Amygdala (tissue), 56 donors: ENCODE measurements at places on chromosomes 1 and 21.

DNA sequence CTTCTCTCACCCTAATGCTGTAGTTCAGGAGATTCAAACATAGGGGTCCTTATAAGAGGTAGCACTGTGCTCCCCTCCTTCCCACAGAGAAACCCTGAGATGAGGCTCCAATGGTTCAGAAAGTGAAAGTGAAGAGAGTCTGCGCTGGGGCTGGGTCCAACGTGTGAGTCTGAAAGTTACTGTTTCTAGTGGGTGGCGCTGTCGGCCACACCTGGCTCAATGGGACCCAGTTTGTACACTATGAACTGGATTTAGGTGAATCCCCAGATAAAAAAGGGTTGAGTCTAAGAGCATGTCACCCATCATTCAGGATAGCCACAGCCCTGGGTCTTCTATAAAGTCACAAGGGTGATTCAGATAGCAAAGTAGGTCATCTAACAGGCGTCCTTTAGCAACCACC is 2.8 kb downstream of the SMCP start:
- no peak for DNase-seq

DNA sequence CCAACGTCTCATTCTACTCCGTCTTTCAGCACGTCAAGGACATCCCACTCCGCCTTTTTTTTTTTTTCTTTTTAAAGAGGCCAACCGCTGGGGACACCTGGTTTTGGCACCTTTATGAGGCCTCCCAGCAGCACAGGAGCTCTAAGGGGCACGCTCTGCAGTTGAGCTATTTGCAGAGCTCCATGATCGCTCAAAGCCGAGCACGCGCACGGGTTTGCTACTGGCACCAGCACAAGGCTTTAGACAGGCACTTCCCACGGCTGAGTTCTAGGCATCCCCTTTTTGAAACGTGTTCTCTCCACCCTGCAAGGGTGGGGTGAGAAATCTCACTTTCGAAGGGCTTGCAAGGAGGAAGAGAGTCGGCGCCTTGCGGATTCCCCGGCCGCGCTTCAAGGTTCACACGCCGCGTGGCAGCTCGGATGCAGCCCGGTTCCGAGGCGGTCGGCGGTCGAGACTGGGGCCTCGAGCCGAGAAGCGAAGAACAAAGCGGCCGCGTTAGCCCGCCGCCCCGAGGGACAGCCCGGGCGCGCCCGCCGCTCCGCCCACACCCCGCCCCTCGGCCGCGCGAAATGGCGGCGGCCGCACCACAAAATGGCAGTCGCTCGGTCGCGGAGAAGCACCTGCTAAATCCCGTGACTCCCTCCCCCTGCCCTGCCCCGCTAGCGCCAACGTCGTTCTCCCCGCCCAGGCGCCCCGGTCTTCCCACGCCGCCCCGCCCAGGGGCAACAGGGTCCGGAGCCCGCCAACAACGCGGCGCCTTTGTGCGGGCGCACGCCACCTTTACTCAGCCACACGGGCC is 12.9 kb upstream of the SPEN start:
- peak; percentile 64 for DNase-seq

GRCh38 chr1:222224636-222225315 is 323.1 kb downstream of the HHIPL2 start:
- no peak for DNase-seq

- DNase-seq: no peak
Observed at GRCh38 chr1:15704526-15705183, 20.5 kb downstream of the PLEKHM2 start.

DNA sequence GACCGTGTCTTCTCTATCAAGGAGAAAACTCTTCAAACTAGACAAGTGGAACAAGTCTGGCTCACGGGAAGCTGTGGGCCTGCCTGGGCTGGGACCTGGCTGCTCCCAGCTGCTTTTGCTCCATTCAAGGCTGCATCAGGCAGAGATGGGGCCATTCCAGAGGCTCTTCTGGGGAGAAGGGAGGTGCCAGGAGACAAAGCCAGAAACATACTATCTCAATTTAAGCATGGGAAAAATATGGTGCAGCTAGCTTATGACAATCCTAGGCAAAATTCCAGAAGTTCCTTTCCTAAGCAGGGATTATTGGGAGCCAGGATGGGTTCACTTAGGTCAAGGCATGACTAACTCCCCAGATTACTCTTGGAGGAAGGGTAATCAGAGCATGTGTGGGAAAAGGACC is 90.8 kb upstream of the SLC2A1 start:
- no peak for DNase-seq

DNA sequence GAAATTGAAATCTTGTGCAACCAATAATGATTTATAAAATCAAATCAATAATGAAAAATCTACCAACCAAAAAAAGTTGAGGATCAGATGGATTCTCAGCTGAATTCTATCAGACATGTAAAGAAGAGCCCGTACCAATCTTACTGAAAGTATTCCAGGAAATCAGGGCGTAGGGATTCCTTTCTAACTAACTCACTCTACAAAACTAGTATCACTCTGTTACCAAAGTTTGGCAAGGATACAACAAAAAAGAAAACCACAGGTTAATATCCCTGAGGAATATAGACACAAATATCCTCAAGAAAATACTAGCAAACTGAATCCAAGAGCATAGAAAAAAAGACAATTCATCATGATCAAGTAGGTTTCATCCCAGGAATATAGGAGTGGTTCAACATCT is 52.8 kb upstream of the ADGRL4 start:
- no peak for DNase-seq

GRCh38 chr1:218967836-218968235 is 205.8 kb upstream of the LYPLAL1 start:
- no peak for DNase-seq

- DNase-seq: no peak
Observed at GRCh38 chr1:41440321-41441085, 44.0 kb downstream of the EDN2 start.

DNA sequence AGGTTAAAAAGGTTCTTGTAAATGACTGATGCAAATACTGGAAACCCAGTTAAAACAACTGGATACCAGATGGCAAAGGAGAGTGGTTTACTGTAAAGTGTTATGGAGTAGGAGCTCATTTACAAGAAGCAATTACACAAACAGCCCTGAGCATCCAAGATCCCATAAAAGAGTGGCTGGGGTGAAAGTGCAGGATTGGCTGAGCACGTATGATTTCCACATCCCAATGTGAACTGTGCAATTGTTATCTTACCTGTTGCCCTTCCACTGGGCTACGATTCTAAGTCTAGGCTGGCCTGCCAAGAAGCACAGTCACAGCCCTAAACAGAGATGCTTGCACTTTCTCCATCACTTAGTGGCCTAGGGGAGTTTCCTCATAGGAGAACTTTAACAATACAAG is 277.6 kb upstream of the RUNX1 start:
- DNase-seq: no peak

DNA sequence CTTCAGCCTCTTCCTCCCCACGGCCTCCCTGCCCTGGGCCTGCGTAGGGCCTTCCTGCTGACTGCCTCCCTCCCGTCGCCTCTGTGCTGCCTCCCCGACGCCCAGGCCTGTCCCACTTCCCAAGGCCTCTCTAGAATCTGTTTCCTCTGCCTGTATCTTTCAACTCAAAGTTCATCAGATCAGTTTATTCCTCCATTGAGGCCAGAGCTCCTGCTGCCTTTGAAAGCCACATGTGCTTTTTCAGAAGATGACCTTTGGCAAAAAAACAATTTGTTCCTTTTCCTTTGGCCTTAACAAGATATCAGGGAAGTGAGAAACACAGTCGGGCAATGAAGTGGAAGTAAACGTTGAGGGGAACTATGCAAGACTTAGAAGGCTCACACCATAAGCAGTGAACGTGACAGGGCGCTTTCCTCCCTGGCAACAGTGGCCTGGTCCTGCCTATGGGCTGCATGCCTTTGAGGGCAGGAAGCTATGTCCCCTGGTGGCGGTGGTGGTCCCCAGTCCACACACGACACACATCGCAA is 85.9 kb downstream of the PSMG1 start:
- no peak for DNase-seq

- no peak for DNase-seq
Observed at GRCh38 chr1:158607296-158607695, 2.2 kb downstream of the OR10Z1 start.

DNA sequence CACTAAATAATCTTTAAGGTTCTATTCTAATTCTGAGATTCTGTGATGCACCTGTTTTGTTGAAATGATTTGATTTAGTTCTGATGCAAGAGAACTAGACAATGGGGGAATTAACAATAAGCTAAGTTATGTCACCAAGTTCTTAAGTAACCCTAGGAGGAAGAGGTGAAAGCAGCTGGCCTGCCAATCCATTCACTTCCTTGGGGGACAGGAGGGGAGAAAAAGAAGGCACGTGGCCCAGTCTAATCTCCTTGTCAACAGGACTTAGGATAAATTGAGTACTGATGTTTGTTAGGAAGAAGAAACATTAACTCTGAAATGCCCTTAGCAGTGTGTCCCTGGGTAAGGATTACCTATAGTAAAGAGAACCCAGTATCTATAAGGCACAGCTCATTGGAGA is 36.9 kb downstream of the TLCD4 start:
- no peak for DNase-seq

DNA sequence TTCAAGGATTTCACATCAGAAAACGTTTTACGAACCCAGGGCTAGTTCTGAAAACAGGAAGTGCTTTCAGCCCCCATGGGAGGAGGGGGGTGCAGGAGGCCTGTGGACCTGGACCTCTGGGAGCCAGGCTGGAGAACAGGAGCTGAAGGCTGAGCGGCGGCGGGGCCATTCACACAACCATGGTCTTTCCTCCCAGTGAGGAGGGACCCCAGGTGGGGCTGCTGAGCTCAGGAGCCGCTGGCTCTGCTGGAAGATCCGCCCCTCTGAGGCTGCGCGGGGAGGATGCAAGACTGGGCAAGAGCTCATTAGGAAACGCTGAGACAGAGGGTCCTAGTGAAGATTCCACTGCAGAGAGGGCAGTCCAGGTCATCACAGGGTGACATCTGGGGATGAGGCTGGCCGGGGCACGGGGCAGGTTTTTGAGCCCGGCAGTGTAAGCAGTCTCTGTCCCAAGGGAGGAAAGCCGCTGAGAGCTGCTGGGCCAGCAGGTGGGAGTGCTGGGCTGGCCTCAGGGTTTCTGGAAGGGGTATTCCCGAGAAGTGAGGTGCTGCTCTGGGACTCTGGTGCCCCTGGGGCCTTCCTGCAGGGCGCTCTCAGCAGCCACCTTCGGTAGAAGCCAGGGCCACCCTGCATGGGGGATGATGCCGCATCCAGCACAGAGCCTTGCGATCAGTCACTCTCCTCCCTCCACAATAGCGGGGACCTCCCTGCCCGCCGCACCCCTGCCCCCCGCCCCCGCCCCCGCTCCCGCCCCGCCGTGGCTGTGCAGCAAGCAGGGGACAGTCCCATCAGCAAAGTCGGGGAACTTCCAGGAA is 7.5 kb downstream of the MX2 start:
- peak; percentile 14 for DNase-seq

DNA sequence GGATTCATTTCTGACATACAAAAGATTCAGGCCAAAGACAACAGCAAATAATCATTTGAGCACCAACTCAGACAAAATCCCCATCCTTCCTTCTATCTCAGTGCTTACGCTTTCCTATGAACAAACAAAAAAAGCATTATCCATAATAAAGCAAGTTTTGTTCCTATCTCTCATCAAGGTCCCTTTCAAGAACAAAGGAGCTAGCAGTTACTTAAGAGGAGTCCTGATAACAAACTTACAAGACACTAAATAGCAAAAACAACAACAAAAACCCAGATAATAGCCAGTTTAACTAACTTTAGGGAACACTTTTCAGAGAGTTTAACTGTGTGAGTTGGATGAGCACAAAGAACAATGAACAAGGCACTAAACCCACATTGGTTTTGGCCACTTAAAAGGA is 10.5 kb downstream of the EVI5 start:
- no peak for DNase-seq

DNA sequence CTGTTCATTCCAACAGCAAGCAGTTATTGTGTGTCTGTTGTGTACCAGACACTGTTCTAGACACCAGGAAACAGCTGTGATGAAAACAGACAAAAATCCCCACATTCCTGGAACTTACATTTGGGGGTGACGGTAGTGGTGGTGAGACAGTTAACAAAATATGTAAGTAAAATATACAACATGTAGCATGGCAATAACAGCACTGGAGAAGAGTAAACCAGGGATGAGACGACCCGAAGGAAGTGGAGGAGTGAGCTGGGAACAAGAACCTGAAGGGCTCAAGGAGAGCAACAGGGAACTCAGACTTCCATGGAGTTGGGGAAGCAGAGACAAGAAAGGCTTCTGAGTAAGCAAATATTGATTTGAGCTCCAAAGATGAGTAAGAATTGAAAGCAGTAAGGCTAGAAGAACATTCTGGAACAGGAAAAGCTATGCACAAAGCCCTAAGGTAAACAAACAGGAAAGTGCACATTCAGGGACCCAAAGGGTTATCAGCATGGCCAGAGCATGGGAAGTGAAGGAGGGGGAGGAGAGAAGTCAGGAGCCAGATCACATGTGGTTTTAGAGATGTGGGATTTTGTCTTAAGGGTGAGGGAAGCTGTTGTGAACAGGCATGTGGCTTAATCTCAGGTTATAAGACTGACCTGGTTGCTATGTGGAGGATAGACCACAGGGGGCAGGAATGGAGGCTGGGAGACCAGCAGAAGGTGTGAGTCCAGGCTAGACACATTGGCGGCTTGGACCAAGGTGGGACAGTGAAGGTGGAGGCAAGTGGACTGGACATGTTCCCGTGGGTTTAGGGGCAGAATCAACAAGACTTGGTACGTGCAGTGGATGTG is 7.3 kb downstream of the CSF1 start:
- DNase-seq: no peak

- no peak for DNase-seq
Observed at GRCh38 chr1:65435987-65436386, 15.5 kb downstream of the LEPR start.

DNA sequence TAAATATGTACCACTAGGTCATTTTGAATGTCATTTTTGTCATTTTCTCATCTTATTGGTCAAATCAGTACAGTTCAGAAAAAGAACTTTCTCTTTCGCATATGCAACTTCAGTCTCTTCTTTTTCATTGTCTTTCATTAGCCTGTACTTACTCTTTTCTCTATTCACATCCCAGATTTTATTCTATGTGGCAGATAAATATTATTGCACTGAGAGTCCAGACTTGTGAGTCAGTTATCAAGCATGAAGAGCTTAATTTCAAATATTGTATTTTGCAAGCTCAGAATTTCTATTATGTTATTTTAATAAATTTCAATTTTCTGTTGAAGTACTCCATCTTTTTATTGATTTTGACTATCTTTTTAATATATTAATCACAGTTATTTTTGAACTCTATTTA is 105.2 kb upstream of the PALMD start:
- DNase-seq: no peak

DNA sequence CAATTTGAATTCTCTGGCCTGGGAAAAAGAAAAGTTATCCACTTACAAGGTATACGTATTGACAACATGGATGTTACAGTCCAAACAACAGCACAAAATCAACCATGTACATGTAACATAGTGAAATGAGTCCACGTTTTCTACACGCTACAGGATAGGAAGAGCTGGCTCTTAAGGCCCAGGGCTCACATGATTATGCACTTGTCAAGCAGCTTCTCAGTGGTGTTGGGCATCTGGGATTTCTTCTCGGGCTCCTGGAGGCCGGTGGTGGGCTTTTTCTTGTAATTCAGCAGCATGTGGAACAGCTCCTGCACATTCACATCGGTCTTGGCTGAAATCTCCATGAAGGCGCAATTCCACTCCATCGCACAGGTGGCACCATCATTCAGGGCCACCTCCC is 4.0 kb downstream of the DIRAS3 start:
- no peak for DNase-seq
